ENCODE measurements at places on chromosomes 1 and 21.

- DNase-seq: no peak
Measured at GRCh38 chr1:236320671-236321070, 38.9 kb upstream of the ERO1B start.

- peak; percentile 39 for DNase-seq
Measured at GRCh38 chr1:101112051-101112780, 86.6 kb upstream of the DPH5 start.

DNA sequence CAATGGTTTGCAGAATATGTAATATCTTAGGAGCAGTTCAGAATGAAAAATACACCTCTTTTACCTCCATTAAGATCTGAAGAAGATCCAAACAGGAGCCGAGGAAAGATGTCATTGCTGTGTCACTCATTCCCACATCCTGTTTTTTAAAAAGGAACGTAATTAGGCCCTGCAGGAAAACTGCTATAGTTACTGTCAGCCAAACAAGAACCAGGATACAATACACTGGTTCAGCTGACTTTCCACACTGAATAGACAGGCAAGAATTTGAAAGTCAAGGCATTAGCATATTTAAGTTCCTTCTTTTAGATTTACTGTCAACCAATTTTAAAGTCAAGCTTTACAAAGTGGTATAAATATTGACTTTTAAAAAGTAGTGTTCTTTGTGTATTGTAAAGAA is 63.8 kb downstream of the IARS2 start:
- no peak for DNase-seq

- DNase-seq: no peak
Measured at GRCh38 chr1:31374511-31375196, 1.8 kb upstream of the FABP3 start.

DNA sequence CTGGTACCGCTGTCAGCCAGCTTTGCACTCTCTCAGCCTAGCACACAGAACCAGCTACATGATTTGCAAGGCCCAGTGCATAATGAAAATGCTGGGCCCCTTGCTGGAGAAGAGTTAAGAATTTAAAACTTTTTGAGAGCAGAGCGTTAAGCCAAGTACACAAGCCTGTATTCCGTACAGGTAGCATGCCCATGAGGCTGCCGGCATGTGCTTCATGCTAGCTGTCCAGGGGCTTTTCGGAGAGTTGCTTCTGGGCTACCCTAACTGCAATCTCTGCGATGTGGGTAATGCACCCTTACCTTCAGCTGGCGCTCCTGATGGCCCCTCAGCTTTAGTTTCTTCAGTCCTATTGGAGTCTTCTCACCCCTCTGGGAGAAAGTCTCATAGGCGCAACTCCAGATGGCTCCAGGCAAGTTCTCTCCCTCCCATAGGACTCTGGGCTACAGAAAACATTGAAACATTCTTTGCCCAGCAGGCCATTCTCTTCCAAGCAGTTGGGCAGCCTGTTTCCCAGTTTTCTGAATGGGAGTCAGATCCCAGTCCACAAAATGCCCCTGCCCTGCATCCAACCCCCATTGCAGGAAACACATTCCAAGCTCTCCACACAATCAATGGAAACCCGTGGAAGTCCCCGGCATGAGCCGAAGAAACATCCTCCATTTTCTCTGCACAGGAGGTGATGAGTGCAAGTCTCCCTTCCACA is 5.7 kb upstream of the AKT3 start:
- no peak for DNase-seq

DNA sequence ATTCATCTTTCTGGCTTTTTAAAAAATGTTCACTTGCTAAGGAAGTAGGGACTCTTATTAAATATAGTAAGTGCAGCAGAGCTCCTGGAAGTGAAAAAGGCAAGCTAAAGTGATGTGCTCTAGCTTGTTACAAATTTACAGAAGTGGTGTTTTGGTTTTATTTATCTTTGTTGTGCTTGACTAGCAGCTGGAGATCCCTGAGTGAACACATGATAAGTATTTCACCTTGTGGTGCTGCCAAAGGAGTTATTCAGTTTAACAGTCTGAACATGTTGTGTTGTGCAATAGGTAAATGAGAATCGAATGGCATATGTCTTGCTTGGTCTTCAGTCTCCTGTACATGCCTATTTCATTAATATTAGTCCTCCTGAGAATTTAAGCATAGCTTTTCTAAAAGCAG is 315.7 kb downstream of the TPR start:
- no peak for DNase-seq

GRCh38 chr1:35122311-35122710 is 43.1 kb downstream of the ZMYM1 start:
- DNase-seq: no peak

DNA sequence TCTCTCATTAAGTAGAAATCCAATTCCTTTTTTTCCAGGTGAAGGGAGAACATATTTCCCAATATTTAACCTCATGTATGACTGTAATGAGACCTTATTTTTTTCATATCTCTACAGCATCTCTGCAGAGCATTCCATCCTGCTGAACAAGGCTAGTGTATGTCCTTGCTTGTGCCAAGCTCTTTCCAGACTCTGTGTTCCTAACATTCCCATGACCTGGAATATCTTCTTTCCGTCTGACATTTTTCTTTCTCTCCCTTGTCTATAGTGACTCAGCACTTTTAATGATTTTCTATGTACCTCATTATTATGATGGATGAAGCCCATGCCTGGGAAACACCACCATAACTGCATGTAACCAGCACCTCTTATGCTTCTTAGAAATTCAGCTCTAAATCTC is 278.3 kb upstream of the NRIP1 start:
- no peak for DNase-seq

DNA sequence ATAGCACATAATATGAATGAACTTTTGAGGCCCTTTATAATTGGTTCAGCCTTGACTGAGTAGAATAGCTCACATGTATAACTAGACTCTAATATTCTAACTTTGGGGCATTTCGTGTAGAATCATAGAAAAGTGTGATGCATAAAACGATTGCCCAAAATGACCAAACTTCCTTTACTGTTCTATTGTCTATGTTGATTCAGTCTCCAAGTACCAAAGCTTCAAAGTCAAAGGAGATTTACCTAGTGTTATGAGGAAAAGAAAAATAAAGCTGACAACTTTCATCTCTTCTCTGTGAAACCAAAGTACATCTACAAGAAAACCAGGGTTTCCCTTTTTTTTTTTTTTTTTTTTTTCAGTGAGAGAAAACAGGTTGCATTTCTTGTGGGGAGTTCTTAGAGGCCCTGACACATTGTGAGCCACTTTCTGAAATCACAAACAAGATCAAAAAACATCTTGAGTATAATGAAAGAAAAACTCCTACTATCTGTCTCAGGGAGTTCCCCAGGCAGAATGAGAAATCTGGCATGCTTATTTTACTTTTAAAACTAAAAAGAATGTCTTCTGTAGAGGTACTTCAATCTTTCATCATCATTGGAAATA is 183.4 kb downstream of the TNFSF18 start:
- no peak for DNase-seq

GRCh38 chr1:189616893-189617292 is 860.8 kb downstream of the BRINP3 start:
- DNase-seq: no peak

GRCh38 chr1:158809862-158810261 is 21.3 kb upstream of the MNDA start:
- peak; percentile 93 for DNase-seq

- DNase-seq: no peak
Measured at GRCh38 chr1:57229076-57229475, 194.8 kb downstream of the DAB1 start.

GRCh38 chr1:209086486-209087192 is 496.9 kb upstream of the CAMK1G start:
- DNase-seq: no peak

DNA sequence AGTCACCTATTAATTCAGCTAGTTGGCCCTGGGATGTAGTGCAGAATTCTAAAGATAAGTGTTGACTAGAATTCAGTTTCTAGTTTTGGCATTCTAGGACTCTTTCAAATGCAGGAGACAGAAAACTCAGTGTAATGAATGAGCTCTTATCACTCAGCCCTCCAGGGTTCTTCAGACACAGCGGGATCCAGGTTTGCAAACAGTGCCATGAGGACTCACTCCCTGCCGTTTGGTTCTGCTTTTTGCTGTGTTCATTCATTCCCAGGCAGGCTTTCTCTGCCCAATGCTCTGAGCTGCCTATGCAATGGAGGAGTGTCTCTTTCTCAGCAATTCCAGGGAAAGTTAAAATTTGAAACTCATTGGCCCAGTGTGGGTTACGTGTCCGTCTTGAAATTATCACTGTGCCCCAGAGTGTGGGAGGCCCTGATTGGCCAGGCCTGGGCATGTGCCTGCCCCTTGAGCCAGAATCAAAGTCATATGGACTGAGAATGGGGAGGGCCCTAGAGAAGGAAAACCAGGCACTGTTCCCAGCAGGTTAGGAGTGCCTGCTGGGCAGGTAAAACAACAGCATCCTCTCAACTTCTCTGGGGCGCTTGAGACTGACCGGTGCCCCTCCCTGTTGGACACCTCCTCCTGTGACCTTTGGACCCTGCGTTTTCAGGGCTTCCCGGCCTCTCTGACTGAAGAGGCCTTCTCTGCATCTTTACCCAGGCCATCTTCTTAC is 43.4 kb downstream of the TMEM51 start:
- no peak for DNase-seq

DNA sequence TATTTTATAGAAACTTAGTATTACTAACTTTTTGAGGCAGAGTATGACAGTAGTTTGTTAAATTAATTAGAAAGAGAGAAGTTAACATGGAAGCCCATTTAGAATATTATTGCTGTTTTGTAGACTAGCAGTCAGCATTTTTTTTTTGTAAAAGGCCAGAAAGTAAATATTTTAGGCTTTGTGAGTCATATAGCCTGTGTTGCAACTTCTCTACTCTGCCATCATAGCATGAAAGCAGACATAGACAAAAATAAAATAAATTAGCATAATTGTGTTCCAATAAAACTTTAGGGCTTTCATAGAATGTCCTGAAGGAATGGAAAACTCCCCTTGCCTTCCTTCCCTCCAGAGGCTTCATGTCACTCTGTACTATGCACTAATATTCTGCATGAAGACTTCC is 12.3 kb upstream of the RGS4 start:
- DNase-seq: no peak

- no peak for DNase-seq
Measured at GRCh38 chr1:152946248-152946647, 758 bp upstream of the SPRR5 start.

DNA sequence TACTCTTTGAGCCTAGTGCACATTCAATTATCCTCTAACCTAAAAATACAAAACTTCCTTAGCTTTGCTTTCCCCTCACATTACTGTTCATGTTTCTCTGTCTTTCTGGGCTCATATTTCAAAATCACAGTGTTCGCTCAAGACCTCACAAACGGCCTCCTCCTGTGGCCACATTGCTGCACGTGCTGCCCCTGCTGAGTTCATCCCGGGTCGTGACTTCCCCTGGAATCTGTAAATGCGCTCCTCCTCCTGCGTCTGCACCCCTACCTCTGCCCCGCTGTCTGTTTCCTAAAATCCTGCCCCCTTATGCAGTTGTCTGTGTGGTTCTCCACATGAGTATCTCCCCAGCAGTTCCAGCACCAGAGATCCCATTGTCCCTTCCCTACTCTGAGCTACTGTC is 45.5 kb upstream of the RAVER2 start:
- DNase-seq: no peak

DNA sequence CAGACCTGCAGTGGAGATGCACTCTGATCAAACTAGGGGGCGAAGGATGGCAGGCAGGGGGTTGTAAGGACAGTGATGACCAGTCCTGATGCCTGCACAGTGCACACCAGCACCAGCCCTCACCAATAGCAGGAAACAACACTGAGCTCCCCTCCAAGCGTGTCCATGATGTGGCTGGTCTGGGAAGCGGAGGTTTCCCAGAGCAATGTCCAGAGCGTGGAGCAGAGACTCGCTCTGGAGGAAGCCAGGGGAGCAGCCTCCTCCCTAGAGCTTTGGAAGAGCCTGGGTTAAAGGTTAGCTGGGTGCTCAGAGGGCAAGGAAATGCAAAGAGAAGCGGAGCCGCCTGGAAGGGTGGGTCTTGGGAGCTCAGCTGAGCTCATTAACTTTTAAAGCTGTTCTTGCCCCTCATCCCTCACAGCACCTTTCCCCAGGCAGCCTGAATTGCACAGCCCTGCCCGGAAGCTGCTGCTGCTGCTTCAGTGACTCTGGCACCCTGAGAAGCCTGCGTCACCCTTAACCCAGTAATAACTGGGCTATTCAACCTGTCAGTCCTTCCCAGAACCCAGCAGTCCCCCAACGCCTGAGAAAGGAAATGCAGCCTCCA is 162.2 kb upstream of the RAB4A start:
- no peak for DNase-seq

- DNase-seq: peak; percentile 22
Measured at GRCh38 chr21:45541221-45542039, 810 bp downstream of the SLC19A1 start.

GRCh38 chr1:172446547-172446946 is 2.7 kb upstream of the PIGC start:
- DNase-seq: no peak

- DNase-seq: no peak
Measured at GRCh38 chr1:14607295-14607694, 8.8 kb downstream of the KAZN start.

GRCh38 chr1:5191470-5191869 is 537.1 kb downstream of the AJAP1 start:
- DNase-seq: no peak

DNA sequence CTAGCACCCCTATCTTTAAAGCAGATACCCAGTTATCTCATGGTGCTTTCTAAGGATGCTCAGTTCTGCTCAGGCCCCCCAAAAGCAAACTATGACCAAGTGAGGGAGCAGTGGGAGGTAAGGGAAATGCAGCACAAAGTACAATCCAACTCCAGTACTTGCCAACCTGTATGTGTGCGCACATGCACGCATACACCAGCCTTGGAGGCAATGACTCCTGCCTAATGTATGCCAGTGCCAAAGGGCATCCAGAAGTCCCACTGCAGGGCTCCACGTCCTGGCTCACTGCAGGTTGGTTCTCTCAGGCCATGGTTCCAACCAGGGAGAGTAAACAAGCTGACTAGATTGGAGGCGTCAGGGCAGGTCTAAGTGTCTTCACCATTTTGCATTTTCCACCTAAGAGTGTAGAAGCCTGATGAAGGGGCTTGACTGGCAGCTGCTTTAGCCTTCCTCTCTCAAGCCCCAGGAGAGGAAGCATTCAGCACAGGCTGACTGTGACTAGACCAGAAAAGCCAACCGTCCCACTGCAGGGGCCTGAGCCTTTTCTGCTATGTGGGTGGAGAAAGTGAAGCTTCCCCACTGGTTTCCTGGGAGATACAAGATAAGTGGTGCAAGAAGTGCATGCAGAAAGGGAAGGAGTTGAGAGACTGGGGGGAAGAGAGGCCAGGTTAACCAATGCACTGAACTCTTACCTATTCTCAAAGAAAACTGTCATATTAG is 7.7 kb downstream of the AMIGO1 start:
- DNase-seq: peak; percentile 73

GRCh38 chr1:100746542-100746932 is 27.0 kb downstream of the VCAM1 start:
- DNase-seq: no peak

DNA sequence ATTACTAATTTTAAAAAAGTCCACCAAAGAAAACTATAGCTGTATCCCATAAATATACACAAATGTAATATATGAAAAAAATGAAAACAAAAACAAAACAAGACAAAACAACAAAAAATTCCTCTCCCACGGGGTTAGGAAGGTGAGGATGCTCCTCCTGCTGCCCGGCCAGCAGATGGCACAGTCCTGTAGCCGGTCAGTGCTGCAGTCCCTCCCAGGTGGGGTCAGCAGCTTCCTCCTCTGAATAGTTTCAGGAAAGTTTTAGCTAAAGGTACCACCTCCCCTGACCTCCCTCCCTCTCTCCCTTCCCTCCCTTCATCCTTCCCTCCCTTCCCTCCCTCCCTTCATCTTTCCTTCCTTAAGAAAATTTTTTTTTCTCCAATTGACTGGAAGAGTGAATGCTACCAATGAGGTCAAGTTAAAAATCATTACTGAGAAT is 67.8 kb upstream of the BCL10 start:
- no peak for DNase-seq

Measured in inflammatory macrophage treated with lipopolysaccharide for 4 hours (primary cell).